Heart left ventricle (tissue), 16 donors: ENCODE measurements at places on chromosomes 7 and 10. TPM values are rescaled to one million over a fixed set of nuclear protein-coding genes. Genes with fewer than 3 reads are reported as not detected.

Gene TMEM213
- not detected for total RNA-seq

Gene LRRC4
- 6.6 TPM for total RNA-seq

Gene SNX8
- total RNA-seq, result 7.1 TPM

Gene CLDN4
- total RNA-seq, result not detected

Gene FAM180A
- total RNA-seq, result 37.6 TPM

Gene MYL10
- total RNA-seq, result not detected

Gene ADAP1
- total RNA-seq, result 12.6 TPM

Gene ABCB4
- 6.8 TPM for total RNA-seq

Gene ITGB8
- total RNA-seq, result 2.0 TPM

Gene BMPER
- 2.6 TPM for total RNA-seq

Gene TMEM178B
- total RNA-seq, result 15.8 TPM

Gene CRYGN
- not detected for total RNA-seq

Gene UTF1
- total RNA-seq, result not detected

Gene EVX1
- not detected for total RNA-seq

Gene TMEM140
- total RNA-seq, result 14.5 TPM

Gene EBLN1
- not detected for total RNA-seq

Gene INA
- total RNA-seq, result not detected

Gene FXYD4
- not detected for total RNA-seq

Gene ADCYAP1R1
- 1.6 TPM for total RNA-seq

Gene TMEM184A
- 0.36 TPM for total RNA-seq

Gene ERV3-1
- 2.8 TPM for total RNA-seq

Gene CDK6
- total RNA-seq, result 40.5 TPM

Gene NUTM2E
- total RNA-seq, result not detected

Gene IL6
- 4.7 TPM for total RNA-seq

Gene CHAT
- total RNA-seq, result not detected

Gene TRIM74
- not detected for total RNA-seq

Gene VAX1
- total RNA-seq, result not detected

Gene XPNPEP1
- 34.4 TPM for total RNA-seq

Gene FZD8
- total RNA-seq, result 4.4 TPM

Gene SNX13
- total RNA-seq, result 36.1 TPM

Gene FAM237B
- not detected for total RNA-seq
